ENCODE measurements at places on chromosomes 2 and 18.

DNA sequence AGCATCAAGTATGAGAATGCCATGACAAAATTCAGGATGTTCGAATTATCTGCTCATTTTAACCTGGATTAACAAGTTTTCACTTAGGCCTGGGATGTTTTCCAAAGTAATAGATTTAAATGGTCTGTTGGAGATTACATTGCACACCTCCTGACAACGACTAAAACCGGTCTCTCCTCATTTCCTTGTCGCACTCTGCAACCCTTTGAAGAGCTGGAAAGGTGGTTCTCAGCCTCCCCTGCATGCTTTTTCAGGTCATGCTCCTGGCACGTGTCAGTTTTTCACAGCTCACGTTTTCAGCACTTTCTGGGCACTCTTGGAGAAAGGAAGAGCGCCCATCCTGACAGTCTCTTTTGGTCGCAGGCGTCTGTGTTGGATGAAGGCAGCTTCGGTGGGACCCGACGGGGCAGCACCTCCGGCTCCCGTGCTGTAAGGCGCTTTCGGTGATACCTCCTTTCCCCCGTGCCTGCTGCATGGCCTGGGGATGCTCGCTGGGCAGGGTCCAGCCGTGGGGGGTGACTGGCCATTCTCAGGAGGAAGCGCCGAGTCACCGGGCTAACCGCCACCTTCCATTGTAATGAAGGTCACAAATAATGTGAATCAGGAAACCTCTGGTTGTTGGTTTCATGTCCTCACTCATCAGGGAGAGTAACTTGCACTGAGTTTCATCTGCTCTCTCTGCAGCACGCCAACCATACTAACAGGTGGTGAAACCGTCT lies 63.5 kb upstream of the RBM44 start:
- no peak for DNase-seq

- no peak for DNase-seq
These were observed 1.9 kb downstream of the GALNT5 start for GRCh38 chr2:157259386-157259785.

DNA sequence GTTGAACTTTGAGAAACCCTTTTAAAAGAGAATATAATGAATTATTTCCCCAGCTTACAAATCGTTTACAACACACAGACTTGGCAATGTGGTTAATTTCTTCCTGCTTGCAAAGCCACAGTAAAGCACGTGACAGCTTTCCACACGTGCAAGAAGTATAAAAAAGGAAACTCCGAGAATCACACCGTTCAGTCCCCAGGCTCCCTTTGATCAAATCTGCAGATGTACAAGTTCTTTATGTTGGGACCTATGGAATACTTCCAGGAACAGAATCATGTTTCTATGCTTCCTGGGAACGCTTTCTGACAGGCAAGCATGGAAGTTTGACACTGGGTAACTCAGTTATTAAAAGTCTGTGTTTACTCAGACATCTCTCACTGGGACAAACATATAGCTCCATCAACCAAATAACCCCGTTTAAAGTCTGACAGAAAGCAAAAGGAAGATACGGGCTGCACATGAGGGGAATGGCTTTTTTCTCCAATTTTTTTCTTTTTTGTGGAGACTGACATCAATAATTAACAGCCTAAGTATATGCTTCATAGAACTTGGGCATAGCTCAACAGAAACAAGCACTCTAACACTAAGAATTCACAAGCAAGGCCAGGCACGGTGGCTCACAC lies 134.8 kb downstream of the EIPR1 start:
- DNase-seq: no peak

DNA sequence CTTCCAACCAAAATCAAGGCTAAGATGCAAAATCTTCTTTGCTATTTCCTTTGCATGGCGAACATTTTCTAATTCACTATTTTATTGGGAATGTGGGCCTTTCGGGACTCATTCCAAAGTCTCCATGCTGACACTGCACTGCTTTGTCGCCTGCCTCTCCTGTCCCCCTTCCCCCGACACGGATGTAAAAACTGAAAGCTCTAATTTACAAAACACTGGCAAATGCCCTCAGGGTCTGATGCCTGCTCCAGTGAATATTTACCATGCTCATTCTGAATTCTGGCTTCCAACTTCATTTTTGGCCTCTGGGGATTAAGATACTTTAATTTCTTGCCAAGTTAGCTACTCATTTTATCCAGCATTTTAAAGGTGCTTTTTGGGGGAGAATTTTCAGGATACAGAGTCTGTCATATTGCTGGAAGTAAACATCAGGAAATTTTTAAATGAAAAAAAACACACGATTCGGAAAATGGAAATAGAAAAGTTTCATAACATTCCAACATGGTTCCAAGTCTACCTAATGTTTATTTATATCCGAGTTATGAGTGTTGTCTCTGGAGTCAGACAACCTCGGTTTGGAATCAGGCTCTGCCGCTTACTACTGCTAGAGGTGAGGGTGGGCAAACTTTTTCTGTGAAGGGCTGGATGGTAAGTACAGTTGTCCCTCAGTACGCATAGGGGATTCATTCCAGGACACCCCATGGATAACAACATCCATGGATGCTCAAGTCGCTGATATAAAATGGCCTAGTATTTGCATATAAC lies 14.6 kb upstream of the LTBP1 start:
- no peak for DNase-seq

DNA sequence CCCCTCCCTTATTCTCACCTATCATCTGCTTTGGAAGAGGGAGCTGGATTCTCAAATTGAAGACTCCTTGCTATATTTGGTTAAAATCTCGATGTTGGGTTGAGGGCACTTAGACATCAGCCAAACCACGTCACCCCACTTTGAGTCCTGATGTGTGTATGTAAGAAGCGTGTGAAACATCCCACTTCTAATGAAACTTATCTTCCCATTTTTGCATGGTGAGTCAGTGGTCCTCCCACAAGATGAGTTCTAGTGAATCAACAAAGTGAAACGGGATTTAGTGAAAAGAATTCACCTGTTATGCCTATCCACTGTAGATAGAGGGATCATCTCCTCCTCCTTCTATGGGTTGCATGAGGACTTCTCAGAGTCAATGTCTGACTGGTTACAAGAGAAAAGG lies 51.4 kb upstream of the SPRED2 start:
- no peak for DNase-seq

DNA sequence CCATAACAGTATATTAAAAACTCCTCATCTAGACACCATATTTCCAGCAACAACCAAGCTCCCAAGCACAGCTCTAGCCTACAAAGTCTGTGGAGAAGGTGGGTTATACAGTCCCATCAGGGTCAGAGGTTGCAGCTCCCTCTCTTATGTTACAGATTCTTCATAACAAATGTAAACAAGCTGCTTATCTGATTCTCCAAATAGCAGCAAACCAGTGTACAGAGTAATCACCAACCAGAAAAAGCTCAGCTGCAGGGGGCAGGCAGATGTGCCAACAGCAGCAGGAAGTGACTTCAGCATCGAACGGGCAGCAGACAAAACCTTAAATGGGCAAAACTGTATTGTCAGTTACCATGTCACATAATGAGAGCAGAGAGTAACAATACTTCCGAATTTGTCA lies 52.9 kb upstream of the NABP1 start:
- DNase-seq: no peak

DNA sequence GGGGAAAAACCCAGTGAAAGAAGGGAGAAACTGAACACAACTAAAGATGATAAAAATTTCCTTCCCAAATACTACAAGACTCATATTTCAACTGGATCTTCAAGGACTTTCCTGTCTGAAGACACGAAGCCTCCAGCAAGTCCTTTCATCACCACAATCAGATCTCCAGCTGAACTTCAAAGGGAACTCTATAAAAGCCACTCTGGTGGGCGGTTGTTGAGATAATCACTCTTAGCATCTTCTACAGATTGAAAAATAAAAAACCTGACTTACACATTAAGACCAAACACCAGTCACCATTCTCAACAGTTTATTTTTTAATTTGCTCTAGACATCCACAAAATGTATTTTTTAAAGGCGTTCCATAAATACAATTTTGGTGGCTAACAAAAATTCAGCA lies 4.4 kb downstream of the REV1 start:
- DNase-seq: no peak

- DNase-seq: no peak
These were observed 45.8 kb downstream of the ROCK2 start for GRCh38 chr2:11298592-11298991.

GRCh38 chr2:157479081-157480027 lies 35.5 kb upstream of the CYTIP start:
- no peak for DNase-seq

DNA sequence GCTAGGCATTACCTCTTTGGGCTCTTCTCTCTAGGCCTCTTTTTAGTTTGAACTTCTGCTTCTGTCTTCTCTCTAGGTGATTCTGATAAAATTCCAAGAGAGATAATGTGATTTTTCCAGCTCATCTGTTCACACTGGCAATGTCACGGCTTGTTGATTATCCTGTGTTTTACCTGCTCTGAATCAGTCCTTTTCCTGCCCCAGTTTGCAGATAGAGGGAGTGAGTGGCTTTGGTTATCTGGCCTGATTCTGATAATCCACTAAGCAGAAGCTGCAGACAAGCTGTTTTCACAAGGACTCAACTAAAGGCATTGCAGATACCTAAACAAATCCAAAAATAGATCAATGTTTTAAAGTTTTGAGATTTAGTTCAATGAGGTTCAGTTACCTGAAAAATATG lies 111.9 kb downstream of the DCC start:
- no peak for DNase-seq

GRCh38 chr2:1727796-1728474 lies 16.4 kb downstream of the PXDN start:
- DNase-seq: no peak

GRCh38 chr18:11561293-11561692 lies 48.1 kb upstream of the SLC35G4 start:
- DNase-seq: no peak

DNA sequence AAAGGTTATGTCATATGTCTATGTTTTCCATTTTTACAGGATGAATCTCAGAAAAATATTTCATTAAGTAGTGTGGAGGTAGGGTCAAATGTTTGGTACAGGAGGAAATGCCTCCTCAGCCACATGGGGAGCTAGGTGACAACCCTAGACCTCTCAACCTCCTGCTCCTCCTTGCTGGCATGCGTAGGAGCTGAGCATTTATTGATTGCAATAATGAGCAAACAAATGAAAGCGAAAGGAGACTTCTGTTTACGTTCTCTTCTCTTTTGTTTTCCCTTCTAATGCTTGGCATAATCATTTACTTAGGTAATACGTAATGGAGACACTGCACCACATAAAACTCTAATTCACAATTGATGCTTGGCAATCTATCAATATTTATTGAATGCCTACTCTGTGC lies 95.1 kb upstream of the CCBE1 start:
- no peak for DNase-seq

DNA sequence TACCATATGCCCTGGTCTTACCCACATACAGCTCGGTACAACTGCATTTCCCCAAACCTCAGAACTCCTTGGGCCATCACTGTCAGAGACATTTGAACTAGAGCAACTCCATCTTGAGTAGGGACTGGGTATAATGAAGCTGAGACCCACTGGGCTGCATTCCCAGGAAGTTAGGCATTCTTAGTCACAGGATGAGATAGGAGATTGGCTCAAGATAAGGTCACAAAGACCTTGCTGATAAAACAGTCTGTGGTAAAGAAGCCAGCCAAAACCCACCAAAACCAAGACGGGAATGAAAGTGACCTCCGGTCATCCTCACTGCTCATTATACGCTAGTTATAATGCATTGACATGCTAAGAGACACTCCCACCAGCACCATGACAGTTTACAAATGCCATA lies 131.3 kb downstream of the PIK3C3 start:
- no peak for DNase-seq

DNA sequence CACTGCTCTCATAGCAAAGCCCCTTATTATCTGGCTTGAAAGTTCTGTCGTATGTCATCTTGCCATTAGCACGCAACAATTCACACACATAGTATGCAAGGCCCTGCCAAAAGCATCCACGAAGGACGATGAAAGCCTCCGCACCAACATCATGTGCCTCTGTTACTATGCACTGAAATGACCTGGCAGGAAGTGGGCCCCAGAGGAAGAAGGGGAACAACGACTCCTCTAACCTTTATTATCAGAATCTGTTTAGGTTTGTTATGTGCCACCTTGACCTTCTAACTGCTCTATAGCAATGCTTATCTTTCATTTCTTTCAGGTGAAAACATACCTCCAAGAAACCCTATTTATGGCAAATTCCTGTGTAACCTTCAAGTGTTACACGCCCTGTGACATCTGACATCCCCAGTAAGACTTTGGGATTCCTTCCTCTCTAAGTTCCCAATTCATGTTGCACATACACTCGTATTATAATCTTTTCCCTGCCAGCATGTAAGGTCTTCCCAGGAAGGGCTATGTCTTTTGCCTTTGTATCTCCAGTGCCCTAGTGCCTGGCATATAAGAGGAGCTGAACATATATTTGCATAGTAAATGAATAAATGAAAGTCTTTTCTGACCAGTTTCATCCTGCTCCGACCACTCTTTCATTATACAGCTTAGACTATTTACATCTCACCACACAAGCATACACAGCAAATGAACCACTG lies 7.0 kb upstream of the NDUFV2 start:
- no peak for DNase-seq

DNA sequence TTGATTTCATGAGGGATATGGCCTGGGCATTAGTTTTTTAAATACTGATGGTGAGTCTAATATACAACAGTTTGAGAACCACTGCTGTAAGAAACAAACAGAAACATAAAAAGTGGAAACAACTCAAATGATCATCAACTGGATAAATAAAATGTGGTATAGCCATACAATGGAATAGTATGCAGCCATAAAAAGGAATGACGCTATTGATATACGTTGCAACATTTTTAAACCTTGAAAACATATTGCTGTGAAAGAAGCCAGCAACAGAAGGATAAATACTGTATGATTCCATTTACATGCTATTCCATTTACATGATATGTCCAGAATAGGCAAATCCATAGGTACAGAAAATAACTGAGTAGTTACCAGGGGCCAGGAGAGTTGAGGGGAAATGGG lies 6.5 kb downstream of the NFE2L2 start:
- no peak for DNase-seq

DNA sequence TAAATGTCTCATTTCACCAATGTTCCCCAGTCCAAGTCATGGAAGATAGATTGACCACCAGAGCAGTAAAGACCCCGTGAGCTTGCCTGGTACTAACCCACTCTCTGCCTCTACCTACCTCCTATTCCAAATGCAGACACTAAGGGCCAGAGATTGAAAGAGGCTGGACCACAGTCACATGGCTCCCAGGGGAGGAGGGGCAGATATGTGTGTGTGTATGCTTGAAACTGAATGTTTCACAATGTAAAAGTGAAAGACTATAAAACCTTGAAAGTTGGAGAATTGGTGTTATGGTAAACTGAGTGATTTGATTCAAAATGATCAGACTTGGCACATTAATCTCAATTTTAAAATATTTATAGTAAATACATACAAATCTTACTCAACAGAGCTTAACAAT lies 21.7 kb upstream of the KLHL29 start:
- no peak for DNase-seq
